ENCODE measurements at places on chromosomes 1 and 21.

GRCh38 chr1:235597867-235598553 lies 51.6 kb downstream of the GNG4 start:
- peak; percentile 55 for DNase-seq

DNA sequence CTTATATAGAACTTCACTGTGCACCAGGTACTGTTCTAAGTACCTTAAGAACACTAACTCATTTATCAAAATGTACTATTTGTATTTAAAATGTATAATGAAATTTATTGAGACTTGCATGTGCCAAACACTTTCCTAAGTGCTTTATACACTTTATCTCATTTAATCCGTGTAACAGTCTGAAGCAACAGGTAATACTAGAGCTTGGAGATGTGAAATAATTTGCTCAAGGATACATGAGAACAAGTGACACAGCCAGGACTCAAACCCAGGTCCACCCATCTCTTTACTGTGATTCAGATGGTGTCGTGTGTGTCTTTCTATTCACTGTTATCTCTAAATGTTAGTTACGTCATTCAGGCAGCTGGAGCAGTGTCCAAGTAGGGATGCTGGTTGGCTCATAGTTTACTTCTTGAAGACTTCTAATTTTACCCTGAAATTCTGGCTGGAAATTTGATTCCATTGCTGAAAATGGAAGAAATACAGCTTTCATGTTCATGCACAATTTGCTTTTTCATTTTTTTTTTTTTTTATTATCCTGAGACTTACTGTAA lies 169.7 kb upstream of the UBE2U start:
- peak; percentile 12 for DNase-seq

- DNase-seq, result no peak
These were observed 129.2 kb downstream of the NTPCR start for GRCh38 chr1:233079574-233079973.

DNA sequence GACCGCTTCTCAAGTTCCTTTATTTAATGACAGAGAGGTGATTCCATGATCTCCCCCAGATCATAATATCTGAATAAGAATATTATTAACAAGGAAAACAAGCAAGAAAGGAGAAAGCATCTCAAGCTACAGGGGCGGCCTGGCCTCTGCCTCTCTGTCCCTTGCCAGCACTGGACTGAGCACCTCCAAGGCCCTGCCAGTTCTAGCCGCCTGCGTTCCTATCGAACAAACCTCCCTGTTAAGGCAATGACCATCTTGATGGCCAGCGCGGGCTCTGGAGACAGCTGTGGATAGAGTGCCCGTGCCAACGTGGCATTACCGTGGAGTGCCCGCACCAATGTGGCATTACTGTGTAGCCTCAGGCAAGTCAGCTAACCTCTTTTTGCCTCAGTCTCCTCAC lies 84.8 kb downstream of the NPHP4 start:
- no peak for DNase-seq

DNA sequence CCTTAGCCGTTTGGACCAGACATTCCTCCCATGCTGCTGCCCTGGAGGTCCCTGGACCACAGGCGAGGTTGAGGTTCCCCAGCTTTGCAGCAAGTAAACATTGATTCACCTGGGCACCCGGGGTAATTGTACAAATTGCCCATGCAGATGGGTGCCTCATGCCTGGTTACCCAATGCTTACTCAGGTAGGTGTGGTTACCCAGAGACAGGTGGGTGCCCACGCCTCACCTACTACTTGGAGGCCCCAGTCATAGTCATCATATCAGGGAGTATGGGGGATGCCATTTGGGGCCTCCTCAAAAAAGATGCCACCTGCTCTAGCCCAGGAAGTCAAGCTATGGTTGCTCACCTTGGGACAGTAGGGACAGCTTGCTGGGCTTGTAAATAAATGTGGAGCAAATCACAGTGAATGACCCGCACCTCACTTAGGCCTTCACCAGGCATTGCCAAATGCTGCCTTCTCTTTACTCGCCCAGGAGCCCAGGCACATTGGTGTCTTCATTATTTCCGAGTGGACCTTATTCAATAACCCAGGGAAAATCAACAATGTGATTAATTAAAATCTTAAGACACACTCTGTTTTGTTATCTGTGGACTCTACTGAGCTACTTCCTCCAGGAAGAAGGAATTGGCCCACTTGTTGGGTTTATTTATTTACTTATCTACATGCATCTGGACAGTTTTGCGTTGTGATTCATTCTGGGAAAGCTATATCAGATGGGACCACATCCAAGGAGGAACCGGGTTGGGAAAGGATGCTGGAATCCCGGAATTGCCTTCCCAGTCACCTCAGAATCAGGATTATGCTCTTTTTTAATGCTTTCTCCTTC lies 35.6 kb upstream of the GRHL3 start:
- peak; percentile 69 for DNase-seq

DNA sequence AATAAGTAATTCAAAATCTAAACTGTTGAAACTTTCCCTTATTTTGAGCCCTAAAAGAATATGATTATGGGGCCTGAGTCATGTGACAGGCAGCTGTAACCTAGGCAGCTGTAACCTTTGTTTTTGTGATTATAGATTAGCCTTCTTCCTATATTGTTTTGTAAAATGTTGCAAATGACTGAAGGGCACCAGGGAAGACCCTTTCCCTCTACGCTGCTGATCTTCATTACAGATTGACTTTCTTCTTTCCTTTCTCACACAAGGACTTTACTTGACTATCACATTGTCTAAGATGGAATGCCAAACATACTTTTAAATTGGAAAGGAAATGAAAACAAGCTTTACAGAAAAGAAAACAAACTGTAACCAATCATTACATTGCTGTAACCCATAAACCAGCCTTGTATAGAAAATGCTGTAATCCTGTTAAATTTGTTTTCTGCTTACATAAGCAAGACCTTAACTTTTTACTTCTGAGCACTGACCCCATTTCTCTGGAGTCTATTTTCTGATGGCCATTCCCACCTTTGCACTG lies 242.2 kb downstream of the RGS7 start:
- DNase-seq, result no peak

DNA sequence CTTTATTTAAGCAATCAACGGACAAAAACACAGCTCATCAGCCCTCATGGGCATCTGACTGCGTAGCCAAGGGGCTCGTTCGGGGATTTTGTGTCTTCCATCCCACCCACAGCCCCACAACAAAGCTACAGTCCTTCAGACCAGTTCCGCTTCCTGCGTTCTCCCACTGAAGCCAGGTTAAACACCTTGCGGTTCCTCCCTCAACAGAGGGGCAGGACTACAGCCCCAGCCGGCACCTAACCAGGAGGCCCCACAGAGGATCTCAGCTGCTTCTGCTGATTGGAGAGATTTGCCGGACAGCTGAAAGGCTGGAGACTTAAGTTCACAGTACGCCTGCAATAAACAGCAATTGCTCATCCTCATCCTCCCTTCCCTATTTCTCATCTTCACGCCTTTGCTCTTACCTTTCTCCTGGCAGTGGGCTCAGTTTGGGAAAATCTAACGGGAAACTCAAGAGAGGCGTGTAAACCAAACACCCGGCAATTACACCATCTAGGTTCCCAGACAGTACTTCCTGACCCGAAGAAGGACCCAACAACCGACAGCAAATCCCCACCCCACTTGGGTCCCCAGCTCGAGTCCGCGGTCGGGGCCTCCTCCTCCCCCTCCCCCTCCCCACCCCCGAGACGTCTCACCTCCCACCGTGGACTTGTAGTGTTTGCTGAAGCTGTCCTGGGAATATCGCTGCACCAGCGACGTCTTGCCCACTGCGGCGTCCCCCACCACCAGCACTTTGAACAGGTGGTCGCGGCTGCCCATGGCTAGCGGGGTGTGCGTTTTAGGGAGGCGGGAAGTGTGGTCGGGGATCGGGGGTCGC lies 876 bp downstream of the RAB29 start:
- no peak for DNase-seq

DNA sequence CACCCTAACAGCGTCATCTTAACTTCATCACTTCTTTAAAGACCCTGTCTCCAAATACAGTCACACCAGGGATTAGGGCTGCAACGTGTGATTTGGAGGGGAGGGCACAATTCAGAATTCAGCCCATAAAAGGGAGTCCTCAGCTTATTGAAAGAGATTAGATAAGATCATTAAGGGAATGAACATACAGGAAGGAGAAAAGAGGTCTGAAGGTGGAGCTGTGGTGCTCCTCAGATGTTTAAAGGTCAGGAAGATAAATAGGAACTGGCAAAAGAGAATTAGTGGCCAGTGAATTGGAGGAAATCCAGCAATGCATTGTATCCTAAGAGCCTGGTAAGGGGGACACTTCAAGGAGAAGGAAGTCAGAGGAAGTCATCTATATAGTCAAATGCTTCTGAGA lies 113.5 kb downstream of the PROX1 start:
- no peak for DNase-seq

DNA sequence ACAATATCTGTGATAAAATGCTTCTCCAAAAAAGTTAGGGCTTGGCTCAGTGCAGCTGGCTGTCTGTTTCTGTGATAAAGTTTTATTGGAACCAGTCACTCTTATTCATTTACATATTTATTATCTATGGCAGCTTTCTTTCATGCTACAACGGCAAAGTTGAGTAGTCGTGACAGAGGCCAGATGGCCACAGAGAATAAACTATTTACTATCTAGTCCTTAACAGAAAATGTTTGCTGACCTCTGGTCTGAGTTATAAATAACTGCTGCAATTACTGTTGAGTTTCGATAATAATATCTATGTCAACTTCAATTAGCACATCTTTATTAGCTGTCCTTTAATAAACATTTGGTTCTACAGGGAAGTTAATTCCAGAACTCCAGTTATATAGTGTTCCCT lies 180.2 kb upstream of the RUNX1 start:
- DNase-seq, result no peak

- DNase-seq, result peak; percentile 5
These were observed 127.5 kb upstream of the RGS1 start for GRCh38 chr1:192448026-192448578.

- DNase-seq, result peak; percentile 38
These were observed 44.8 kb downstream of the SNX7 start for GRCh38 chr1:98706173-98706843.

DNA sequence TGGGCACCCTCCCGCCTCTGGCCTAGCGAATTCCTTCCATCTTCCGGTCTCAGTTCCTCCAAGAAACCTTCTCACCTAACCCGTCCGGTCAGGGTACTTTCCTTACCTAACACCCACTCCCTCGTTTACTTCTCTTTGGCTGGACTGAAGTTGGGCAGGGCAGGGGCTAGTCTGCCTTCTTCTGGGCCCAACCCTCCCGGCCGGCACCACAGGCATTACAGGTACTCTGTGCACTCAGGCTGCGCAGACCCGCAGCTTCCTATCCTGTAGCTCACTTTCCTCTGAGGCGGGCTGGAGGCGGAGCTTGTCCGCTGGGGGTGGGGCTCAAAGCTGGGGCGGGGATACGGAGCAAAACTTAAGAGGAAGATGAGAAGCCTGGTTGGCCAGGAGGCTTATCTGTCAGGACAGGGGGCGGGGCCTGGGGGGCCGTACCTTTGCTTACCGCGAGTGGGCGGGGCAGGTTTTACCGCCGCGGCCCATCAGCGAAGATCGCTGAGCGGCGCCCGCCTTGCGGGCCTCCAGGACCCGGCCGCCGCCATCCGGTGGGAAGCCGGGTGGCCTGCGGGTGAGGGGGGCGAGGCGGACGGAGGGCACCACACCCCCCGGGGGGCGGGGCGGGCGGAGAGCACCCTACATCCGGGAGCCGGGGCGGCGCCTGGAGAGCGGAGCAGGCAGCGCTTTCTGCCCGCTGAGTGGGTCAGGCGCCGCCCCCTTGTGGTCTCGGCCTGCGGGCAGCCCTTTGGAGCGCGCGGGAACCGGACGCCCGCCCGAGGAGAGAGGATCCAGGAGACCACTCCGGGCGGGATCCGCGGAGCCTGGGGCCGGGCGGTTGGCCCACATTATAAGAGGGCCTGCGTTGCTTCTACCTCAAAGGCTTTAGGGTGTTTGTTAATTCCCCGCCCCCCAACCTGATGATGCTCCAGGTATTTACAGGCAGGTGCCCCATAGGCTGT lies 31.9 kb downstream of the ZNF648 start:
- DNase-seq, result peak; percentile 87
